ENCODE measurements at places on chromosomes 16 and 17.

GRCh38 chr17:73184136-73184993, 8.5 kb upstream of the COG1 start:
- DNase-seq: no peak

- no peak for DNase-seq
Measured at GRCh38 chr17:72719206-72719577, 373.3 kb downstream of the SLC39A11 start.

DNA sequence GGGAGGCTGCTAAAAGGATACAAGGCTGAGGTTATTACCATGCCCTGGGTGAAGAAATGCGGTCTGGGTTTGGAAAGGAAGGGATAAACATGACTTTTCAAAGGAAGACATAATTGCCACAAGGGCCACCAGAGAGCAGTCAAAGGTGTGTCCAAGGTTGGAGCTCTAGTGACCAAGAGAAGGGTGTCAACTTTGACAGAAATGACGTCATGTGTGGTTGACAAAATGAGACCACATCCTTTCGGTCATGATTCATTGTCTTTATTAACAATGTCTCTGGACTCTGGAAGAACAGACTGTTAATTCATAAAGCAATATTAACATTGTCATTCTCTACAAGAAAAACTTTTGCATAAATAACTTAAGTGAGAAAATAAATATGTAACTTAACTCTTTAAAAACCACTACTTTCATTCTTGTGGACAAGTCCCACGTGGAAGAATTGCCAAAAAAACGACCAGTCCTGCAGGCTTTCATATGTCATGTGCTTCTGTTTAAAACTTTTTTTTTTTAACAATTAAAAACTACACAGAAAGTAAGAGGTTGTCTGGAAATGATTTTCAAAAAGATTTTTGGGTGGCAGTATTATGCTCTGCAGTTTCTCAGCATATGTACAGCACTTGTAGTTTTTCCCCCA, 5.0 kb downstream of the SOST start:
- DNase-seq: no peak

- no peak for DNase-seq
Measured at GRCh38 chr17:44362949-44363612, 572 bp downstream of the FAM171A2 start.

DNA sequence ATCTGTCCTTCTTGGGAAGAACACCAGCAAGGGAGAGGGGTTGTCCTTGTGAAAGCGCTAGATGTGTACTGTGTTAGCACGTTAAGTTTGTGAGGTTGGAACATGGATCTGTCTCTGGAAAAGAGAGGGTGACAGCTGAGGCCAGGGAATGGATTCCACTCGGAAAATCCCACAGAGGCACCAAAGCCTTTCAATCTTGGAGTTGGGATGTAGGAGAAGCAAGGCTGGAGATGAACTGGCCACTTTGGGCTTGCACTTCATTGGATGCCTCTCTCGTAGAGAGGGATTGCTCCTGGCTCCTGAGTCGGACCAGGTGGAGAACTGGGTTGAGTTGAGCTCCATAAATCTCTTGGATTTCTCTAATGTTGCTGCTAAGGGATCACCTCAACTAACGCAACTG, 67.2 kb downstream of the CCDC182 start:
- no peak for DNase-seq

GRCh38 chr16:50841081-50841886, 99.4 kb downstream of the CYLD start:
- peak; percentile 28 for DNase-seq

DNA sequence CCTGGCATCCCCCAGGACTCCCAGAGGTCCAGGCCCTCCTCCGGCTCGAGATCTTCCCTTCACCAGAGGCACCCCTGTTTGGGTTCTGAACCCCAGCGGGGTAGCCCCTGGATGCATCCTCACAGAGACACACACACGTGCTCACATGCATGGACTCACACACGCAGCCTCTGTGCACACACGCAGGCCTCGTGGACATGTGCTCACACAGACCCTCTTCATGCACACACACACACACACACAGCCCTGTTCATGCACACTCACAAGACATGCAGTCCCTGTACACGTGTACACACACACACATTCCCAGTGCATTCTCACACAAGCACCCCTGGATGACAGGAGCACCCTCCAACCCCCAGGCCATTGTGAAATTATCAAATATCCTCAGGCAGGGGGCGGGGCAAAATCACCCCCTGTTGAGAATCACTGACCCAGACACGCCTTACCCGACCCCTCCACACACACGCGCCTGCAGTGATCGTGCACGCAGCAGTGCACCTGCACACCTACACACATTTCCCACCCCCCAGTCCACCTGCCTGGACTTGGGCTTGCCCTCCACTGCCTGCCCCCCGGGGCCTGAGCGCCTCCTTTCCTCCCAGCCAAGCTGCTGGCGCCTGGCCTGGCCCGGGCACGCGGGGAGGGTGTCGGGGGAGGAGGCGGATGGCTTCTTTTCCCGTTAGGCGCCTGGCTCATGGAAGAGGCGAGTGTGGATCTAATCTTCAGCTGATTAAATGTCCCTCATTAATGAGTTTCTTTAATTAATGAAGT, 62.6 kb downstream of the ENGASE start:
- DNase-seq: no peak

DNA sequence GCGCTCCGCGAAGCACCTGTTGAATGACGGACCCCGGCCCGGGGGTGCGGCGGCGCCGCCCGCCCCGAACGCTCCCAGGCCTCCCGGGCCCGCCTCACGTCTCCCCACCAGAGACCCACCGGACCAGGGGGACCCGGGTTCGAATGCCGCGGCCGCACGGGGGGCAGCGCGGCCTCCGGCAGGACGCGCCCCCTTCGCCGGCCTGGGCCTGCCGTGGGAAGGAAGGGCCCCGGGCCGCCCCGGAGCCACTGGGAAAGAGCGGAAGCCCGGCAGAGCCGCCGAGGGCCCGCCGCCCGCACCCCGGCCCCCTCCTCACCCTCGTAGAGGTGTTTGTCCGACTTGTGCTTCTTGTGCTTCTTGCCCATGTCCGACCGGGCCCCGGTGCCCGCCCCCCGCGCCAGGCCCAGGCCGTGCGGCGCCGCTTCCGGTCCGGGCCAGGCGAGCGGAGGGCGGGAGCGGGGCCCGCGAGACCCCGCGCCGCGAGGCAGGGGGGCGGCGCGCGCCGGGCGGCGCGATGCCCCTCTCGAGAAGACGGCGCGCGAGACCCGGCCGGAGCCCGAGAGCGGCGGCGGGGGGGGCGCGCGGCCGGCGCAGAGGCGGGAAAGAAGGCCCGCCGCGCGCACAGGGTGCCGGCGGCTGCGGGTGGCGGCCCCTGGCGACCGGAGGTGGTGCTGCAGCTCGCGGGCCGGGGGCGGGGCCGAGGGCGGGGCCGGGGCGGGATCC, at the start of gene BRD7:
TSS of gene BRD7 (minus strand) at position 579 of the 723 bp plus-strand sequence. CDS start at position 365, 214 bp downstream.
- peak; percentile 52 for DNase-seq

DNA sequence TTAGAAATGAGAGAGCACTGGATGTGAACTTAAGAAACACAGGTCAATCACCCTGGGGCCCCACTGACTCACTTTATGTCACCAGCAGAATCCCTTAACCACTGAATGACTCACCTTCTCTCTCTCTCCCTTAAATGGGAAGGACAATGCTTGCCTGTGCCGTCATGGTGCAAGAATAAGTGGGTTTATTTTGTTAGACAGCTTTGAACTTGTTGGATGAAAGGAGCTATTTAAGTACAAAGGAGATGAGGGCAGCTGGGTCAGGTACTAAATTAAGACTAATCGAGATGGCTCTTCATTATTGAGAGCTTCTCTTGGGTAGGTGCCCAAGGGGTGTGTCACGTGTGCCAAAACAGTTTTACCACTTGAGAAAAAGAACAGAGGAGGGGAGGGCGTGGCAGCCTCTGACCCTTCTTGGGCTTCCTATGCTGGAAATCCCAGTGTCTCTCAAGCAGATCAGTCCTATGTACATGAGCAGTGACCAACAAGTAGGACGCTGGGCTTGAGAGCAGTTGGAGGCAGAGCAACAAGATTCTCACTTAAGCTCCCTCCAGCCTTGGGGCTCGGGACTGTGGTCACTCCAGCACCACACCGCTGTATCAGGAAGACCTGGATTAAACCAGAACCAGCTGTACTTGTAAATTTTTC, 6.7 kb upstream of the KRT31 start:
- peak; percentile 22 for DNase-seq

DNA sequence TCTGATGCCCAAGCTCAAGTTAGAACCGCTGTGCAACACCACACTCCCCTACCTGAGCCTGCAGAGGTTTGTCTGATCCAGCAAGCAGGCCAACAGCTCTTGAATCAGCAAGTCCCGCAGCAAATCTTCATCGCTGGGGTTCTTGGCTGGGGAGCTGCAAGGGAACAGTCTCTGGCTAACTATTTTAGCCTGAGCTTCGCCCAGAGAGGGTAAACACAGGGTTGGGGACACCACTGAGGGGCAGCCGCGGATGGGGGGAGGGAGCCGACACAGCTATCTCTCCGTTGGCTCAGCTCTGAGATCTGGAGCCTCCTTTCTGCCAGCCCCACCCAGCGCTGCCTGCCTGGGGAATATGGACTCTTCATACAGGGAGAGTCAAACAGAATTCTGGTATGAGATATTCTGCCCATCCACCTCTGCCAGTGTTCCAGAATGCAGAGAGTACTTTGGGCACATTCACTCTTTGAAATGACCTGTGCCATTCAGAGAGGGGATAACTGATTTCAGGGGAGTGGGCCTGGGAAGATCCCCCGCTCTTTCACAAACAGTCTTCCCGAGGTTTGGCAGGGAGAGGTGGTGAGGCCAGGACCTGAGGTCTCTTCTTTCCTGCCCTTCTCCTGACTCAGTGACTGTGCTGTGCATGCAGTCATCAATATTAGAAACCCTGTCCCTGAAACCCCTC, 7.4 kb downstream of the GIP start:
- DNase-seq: no peak

DNA sequence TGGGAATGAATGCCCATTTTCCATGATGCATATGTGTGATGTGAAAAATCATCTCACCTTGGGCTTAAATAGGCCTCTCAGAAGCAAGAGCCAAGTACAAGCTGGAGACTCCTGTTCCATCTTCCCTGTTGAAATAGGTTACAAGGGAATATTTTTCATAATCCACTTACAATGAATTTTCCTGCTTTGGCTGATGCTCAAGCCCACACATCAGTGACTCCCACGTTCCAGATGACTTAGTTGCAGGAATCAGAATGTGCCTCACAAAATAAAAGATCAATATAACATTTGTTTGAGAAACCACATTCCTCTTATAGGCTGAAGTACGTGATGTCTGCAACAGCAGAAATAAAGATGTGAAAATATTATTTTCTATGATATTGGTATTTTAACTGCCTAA, 24.1 kb downstream of the ANKFN1 start:
- DNase-seq: no peak

GRCh38 chr17:72580321-72581127, 459.7 kb downstream of the SOX9 start:
- DNase-seq: no peak

DNA sequence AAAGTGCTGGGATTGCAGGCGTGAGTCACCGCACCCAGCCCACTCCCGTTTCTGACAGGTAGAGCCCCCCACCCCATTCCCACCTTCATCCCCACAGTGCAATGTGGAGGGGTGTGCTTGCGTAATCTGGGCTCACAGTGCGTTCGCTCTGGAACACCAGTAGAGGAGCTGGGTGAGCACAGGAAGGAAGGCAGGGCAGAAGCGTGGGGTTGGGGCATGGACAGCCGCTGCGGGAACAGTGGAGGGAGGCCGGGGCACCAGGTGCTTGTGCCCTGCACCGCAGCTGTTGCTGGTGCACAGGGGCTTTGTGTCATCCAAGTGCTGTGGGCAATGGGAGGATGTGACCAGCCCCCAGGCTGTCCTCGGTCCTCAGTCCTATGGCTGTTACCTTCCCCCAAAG, 24.7 kb downstream of the KDM8 start:
- no peak for DNase-seq

DNA sequence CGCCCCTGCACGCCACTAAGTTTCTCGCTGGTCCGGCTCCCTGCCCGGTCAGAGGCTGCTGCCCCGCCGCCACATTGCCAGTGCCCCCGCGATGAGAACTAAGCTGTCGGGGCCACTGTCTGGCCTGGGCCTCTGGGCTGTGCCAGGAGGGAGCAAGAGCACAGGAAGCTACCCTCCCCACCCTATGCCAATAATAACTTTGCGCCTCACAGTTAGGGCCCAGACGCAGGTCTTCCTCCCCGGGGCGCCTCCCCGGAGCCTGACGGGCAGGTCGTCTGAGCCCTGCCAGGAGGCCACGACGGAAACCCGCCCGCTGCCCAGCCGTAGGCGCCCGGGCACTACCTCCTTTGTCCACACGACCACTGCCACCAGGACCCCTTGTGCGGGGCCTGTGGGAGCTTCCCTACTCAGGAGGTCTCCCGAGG, 1.5 kb downstream of the ZFPM1 start:
- DNase-seq: peak; percentile 19

DNA sequence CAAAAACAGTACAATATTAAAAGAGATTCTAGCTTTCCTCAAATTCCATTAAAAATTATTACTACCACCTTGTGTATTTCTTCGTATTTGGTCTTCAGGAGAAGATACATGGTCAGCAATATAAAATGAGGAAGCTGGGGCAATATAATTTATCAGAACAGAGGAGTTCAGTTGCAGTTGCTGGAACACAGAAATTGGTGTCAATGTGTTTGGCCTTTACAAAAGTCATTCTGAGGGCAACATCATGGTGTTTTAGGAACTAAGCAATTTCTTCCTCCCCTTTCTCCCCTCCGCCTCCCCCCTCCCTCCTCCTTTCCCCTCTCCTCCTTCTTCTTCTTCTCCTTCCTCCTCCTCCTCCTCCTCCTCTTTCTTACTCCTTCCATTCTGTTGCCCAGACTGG, 102.1 kb downstream of the YPEL2 start:
- no peak for DNase-seq

DNA sequence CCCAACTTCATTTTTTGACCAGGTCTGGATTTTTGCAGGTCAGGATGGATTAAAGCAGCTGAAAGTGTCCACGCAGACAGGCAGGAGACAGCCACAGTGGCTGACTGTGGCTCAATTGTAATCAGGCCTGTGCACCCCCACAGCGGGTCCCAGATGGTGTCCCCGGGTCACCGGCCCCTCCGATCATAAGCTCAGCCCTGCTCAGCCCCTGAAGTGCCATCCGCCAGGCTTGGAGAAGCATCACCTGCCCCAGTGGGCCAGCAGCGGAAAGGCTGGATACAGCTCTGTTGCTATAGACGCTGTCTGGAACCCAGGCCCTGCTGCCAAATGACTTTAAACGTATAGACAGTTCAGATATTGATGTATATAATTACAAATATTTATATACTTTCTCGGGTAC, 60.6 kb downstream of the RPH3AL start:
- DNase-seq: no peak

GRCh38 chr16:68236826-68237242, 907 bp upstream of the ESRP2 start:
- no peak for DNase-seq

GRCh38 chr16:3854750-3855541, 25.6 kb downstream of the CREBBP start:
- DNase-seq: no peak

- DNase-seq: no peak
Measured at GRCh38 chr16:10441726-10442125, 55.9 kb downstream of the ATF7IP2 start.

DNA sequence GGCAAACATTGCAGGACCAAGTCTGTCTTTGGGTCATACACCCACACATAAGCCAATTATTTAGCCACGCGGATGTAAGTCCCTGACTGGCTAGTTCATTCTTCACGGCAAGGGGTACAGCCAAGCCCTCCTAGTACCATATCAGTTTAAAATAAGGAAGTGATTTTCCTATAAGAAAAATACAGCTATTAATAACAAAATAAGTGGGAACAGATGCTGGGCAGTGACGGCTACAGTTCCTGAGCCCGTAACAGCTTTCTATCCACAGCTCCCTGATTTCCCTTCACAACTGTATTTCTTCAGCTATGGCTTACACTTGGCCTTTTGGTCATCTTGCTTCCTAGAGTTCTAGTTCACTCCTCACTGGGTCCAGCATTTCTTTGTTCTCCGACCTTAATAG, 542.4 kb upstream of the C16orf82 start:
- no peak for DNase-seq

GRCh38 chr16:29663807-29664090, 702 bp downstream of the SPN start:
- no peak for DNase-seq
